Cortex of kidney (tissue), 1 donor: ENCODE measurements at places on chromosomes 7 and 10.

GRCh38 chr7:140902303-140902953, 22.3 kb downstream of the BRAF start:
- DNase-seq, result no peak

DNA sequence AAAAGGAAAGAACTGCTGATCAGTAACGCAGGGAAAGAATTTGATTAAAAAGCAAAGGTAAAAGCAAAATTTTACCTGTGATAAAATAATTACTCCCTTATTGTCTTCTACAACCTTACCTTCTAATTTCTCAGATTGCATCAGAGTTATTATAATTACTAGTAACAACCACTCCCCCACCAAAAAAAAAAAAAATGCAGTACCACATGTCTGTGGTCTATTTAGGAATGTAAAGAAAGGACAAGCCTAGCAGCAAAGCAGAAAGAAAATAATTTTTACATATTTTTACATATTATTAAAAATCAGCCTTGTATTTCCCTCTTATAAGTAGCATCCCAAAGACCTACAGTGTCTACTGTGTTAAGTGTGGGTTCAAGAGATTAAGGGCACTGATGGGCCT, 430.4 kb downstream of the TFEC start:
- no peak for DNase-seq

DNA sequence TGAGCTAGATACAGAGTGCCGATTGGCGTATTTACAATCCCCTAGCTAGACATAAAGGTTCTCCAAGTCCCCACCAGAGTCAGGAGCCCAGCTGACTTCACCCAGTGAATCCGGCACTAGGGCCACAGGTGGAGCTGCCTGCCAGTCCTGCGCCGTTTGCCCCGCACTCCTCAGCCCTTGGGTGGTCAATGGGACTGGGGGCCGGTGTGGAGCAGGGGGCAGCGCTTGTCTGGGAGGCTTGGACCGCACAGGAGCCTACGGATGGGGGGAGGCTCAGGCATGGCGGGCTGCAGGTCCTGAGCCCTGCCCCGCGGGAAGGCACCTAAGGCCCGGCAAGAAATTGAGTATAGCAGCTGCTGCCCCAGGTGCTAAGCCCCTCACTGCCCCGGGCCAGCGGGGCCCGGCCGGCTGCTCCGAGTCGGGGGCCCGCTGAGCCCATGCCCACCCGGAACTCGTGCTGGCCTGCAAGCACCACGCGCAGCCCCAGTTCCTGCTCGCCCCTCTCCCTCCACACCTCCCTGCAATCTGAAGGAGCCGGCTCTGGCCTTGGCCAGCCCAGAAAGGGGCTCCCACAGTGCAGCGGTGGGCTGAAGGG, 1113.8 kb upstream of the LRRTM3 start:
- DNase-seq, result no peak

DNA sequence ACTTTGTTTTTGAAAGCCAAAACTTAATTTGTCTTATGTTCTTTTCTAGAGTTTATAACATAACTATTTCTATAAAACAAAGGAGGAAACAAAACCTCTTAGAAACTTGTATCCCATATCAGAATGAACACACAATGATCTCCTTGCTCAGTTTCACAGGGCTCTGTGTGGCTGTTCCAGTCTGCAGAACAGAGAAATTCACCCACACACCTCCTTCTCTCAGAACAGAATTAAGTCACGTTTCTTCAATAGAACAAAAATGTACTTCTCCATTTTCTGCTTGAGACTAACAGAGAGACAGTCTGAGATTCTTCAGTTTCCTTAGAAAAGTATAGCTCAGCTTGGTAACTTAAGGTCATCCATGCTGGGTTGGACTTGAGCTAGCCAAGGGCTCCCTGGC, 15.8 kb upstream of the DOCK1 start:
- no peak for DNase-seq

- DNase-seq, result no peak
These were observed 3.2 kb upstream of the OGDH start for GRCh38 chr7:44603193-44603592.

- no peak for DNase-seq
These were observed 44.5 kb downstream of the ICA1 start for GRCh38 chr7:8217200-8218068.

GRCh38 chr7:73622909-73623797, 1.2 kb downstream of the MLXIPL start:
- no peak for DNase-seq

GRCh38 chr7:37310327-37311080, 138.2 kb downstream of the ELMO1 start:
- DNase-seq, result no peak

DNA sequence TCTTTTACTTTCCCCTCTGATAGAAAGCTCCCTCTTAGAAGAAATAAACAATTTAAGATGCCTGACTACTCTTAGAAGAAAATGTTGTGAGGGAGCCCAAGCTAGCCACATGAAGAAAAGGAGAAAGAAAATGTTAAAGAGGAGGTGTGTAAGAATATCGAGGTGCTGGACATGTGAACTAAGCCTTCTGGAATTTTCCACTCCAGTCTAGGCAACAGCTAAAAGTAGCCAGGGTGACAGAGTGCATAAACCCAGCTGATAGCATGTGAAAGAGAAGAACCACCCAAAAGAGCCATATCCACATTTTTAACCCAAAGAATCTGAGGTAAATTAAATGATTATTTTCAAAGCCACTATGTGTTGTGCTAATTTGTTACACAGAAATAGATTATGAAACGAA, 1690.6 kb upstream of the LRRTM3 start:
- DNase-seq, result no peak

- no peak for DNase-seq
These were observed 24.9 kb upstream of the NEBL start for GRCh38 chr10:20922033-20922432.

GRCh38 chr7:158858592-158859503, 2.5 kb downstream of the DYNC2I1 start:
- no peak for DNase-seq

- DNase-seq, result no peak
These were observed 29.9 kb downstream of the CALML5 start for GRCh38 chr10:5469353-5470061.

GRCh38 chr7:135245226-135246190, 11.9 kb downstream of the STRA8 start:
- no peak for DNase-seq

DNA sequence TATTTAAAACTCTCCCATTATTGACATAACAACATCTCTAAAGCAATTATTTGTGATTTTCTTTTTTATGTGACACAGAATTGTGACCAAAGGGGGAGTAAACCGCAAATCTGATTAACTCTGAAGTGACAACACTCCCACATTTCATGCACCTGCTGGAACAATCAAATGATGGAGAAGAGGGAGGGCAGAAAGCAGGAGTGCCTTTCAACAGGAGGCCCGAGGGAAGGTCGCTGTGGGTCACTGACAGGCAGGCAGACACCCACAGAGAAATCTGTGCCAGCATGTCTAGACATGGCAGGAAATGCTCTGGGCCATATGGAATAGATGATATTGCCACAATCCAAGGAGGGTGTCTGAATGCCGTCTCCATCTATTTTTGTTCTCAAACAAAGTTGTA, 247.3 kb downstream of the DOCK4 start:
- no peak for DNase-seq

GRCh38 chr7:87833130-87833529, 43.0 kb downstream of the SLC25A40 start:
- no peak for DNase-seq

GRCh38 chr7:37031571-37032257, 307.4 kb upstream of the AOAH start:
- no peak for DNase-seq

GRCh38 chr10:77850620-77851231, 75.8 kb downstream of the DLG5 start:
- DNase-seq, result no peak

DNA sequence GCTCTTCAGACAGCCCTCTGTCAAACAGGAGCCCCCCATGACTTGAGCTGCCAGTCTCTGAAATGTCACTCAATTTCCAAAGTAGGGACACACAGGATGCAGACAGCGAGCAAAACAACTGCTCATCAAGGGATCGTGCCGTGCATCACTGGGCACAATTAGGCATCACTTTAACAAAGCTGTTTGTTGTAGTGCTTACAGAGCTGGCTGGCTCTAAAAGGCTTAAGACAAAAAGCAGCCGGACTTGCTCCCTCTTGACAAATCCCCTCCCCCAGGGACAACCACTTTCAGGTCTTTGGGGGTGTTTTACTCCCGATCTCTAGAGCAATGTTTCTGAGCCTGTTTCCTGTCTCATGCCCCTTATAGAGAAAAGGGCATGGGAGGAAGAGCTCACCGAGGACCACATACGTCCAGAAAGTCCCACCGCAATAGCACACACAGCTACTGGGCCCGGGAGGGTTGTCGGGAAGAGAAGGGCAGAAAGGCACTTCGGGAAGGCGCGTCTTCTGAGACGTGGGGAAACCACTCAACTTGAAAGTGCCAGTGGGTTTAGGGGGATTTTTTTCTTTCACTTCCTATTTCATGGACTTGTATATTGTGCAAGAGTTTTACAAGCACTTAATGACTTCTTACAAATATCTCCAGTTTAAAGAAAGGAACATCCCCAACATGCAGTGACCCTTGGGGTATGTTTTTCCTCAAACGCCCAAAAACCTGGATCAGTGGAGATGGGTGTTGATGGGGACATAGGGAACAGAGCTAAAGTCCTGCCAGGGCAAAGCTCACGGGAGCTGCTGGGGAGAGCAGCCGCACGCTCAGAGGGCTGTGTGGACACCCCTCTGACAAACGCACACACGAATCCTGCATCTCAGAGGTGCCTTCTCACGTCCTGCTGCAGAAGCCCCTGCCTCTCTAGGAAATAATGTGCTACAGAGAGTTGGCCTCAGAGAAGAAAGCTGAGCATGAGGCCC, 27.1 kb downstream of the LRRC20 start:
- no peak for DNase-seq

GRCh38 chr7:129203050-129203741, 14.8 kb downstream of the SMO start:
- DNase-seq, result no peak

GRCh38 chr7:140326116-140326928, 72.0 kb downstream of the SLC37A3 start:
- no peak for DNase-seq

DNA sequence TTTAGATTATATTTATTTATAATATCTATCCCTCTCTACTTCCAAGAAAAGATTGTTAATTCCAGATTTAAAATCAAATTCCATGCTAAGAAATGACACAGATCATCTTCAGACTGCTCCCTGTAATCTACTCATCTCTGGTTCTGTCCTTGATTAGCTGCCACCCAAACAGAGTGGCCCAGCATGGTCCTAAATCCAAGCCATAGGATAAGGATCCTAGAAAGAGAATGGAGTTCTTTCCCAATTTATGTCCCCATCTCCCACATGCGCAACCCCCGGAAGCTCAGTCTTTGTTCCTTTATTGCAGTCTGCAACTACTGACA, 23.4 kb upstream of the HDAC9 start:
- no peak for DNase-seq

DNA sequence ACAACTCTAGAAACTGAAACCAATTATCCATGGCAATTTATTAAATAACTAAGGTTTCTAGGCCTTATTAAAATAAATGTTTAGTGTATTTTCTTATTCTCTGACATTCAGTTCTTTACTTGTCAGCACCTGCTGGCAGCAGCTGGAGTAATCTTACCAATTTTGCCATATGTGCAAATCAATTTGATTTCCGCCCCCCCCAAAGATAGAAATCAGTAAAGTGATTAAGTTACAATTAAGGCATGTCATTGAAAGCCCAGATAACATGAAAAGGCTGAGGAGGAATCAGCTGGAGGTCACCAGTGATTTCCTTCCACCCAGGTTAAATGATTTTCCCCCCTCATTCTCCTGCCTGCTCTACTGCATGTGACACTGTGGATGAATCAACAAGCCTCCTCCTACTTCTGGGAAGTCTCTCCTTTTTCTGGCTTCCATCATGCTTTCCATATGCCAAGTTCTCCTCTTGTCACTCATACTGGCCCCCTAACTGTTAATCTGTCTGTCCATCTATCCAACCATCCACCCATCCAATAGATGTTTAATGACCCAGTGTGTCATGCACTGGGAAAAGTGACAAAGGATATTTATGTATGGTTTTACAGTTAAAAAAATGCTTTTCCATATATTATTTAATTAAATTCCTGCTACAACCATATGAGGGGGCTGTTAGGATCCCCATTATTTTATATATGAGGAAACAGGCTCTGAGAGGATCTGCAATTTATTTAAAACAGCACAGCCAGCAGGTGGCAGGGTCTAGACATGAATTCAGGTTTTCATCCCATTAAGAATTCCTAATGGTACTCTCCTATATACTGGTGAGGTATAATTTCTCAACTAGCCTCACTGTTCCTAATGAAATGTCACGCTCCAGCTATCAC, 116.5 kb downstream of the ATXN7L1 start:
- no peak for DNase-seq

- no peak for DNase-seq
These were observed 71.7 kb downstream of the RBAK start for GRCh38 chr7:5117095-5117970.

DNA sequence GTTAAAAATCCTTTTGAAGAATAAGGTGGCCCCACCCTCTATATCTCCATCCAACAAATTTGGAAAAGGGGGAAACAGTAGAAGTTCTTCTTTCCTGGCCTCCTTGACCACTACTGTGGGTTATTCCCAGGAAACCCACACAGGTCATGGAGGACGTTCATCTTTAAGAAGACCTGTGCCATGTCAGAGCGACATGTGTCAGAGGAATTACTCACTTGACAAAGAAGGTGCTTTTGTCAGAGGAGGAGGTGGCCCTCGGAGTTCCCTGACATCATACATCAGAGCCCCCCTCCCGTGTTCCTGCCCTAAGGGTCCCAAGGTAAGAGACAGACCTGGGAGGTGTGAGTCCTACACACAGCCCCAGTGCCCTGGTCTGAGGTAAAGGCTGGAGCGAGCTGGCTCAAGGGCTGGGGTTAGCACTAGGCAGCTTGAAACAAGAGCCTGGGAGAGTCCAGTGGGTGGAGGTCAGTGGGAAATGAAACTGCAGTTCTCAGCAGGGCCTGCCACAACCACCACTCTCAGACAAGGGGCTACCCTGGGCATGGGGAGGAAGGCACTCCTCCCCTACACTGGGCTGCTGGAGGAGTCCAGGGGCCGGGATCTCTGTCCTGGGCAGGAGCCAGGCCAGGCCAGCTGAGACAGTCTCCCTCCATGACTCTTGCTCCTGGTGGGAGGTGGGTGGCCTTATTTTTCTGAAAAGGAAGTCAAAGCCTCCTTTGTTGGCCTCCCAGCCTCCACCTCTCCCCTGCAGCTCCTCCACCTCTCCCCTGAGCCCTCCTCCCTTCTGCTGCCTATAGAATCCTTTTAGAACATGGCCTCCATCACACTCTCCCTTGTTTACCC, 21.8 kb upstream of the ZMIZ1 start:
- DNase-seq, result no peak

- no peak for DNase-seq
These were observed 732.7 kb upstream of the AUTS2 start for GRCh38 chr7:68865351-68866199.

DNA sequence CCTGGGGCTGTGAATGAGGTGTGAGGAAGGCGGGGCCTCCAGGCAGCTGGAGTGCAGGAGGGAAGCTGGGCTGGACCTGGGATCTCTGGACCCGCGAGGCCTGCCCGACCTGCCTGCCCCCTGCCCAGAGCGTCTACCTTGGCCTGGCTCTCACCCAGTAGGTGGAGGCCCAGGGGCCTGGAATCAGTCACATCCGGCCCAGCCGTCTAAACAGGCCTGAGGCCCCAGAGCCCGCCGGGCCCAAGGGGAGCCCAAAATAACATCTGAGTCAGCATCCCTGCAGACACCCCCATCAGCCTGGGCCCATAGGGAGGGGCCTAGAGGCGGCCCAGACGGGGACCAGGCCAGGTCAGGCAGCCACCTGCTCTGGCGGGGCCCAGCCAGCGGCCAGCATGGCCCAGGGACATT, 15.1 kb upstream of the ELN start:
- DNase-seq, result no peak
